ENCODE measurements at places on chromosomes 1 and 21.

DNA sequence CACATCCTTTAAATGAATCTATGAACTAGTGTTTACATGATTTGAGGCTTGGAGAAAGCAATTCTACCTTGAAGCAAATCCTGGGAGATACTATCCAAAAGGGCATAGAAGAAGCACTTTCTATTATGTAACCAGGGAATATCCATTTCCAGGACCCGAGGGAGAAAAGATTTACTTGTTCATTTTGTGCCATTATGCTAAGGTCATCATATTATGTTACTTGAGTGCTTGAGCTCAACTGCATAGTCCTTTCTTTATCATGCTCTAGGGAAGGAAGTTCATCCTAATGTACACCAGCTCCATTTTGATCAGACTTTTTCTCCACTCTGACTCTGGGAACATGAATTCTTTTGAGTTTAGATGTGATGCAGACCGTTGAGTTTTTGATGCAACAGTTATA is 188.6 kb upstream of the SNX7 start:
- no peak for DNase-seq

DNA sequence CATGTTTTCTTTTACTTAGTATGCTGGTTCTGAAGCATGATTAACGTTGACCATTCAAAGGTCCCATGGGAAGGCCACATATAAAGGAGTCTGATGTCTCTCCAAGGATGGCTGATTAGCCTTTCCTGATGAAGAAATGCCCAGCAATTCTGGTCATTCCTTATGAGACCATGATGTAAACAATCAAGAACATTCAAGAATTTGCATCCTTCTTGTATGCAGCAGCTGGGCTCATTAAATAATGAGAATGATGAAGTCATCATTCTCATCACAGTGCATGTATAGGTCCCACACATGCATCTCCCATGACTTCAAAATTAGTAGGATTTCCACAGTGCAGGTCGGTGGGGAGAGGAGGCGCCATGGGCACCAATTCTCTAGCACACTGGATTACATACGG is 85.4 kb downstream of the APP start:
- DNase-seq, result no peak

- no peak for DNase-seq
These were observed 139.3 kb downstream of the PGBD5 start for GRCh38 chr1:230286890-230287269.

GRCh38 chr21:28455253-28455600 is 537.5 kb downstream of the LTN1 start:
- DNase-seq, result peak; percentile 84

DNA sequence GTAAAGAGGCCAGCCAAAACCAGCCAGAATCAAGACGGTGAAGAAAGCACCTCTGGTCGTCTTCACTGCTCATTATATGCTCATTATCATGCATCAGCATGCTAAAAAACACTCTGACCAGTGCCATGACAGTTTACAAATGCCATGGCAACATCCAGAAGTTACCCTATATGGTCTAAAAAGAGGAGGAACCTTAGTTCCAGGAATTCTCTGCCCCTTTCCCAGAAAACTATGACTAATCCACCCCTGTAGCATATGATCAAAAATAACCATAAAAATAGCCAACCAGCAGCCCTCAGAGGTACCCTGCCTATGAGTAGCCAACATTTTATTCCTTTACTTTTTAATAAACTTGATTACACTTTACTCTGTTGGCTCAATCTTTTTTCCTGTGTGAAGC is 34.2 kb upstream of the PBX1 start:
- DNase-seq, result peak; percentile 77

DNA sequence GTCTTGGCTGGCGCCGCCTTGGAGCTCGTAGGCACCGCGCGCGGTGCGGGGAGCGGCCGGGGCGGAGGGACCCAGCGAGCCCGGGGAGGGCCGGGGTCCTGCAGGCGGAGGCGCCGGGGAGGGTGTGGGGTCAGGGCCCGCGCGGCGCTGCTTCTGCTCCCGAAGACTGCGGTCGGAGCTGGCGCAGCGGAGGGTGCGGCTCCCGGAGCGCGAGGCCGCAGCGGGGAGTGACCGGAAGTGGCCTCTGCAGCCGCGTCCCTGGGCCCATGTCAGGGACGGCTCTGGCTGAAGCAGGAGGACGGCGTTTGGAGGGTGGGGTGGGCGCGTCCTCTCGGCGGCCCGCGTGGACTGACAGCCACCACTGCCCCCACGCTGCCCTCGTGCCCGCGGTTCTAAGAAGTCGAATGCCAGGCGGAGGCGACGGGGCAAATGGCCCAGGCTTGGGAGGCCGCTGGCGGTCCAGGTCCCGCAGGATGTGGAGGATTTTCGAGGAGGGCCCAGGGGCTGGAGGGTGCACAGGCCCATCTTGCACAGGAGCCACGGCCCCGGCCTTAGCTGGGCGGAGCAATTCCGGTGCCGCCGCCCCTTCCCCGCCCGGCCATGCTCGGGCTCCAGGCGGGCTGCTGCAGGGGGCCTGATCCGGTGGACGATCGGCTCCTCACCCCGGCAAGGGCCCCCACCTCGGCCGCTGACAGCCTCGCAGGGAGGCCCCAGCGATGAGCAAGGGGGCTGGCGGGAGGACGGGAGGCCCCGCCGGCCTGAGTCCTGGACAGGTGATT is 7.7 kb upstream of the ZNF669 start:
- peak; percentile 29 for DNase-seq

GRCh38 chr1:6658359-6659060 is 33.8 kb downstream of the THAP3 start:
- no peak for DNase-seq

GRCh38 chr1:206005778-206006180 is 2.6 kb upstream of the RAB7B start:
- DNase-seq, result peak; percentile 16

GRCh38 chr21:26165331-26165730 is 5.2 kb downstream of the APP start:
- DNase-seq, result no peak

DNA sequence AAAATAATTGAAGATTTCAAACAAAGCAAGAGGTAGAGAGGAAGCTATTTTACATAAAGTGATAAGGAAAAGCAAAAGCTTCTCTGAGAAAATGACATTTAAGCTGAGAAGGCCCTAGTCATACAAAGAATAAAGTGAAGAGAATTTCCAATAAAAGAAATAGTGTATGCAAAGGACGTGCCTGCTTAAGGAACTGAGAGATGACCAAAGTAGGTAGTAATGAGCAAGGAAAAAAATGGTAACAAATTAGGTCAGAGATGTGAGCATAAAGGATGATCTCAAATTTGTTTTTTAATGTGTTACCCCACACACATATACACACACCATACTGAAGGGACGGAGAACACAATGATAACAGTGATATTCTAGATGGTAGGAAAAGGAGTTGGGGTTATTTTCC is 46.4 kb downstream of the NRIP1 start:
- no peak for DNase-seq

GRCh38 chr1:198500096-198500495 is 40.4 kb downstream of the ATP6V1G3 start:
- DNase-seq, result no peak

- DNase-seq, result peak; percentile 31
These were observed 38.6 kb upstream of the SLC35F3 start for GRCh38 chr1:233865902-233866301.

- DNase-seq, result no peak
These were observed 23.5 kb downstream of the SUCO start for GRCh38 chr1:172556461-172556860.

DNA sequence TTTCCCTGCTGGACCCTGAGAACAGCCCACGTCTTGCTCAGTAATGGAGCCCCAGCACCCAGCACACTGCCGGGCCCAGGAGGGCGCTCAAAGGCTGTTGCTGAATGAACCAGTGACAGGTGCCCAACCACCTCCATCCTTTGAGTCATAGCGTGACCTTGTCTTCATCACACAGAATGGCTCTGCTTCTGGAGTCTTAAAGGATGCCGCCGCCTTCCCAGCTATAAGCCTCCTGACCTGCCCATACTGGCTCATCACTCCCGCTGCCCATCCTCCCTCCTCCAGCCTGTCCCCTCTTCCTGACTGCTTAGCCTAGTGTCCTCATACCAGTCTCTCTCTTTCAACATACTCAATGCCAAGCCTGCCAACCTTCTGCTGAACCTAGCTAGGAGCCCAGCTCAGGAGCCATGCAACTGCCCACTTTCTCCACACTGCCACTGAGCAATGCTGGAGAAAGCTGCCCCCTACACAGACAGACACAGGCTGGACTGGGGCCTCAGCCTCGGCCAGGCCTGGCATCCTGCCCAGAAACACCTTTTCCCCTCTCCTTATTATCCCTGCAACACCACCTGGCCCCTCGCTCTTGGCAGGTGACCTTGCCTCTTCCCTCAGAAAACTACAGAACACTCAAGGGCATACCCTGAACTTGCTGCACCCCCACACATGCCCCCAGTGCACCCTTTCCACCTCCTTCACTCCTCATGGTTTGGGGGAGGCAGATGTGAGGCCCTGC is 14.1 kb downstream of the TTC39A start:
- no peak for DNase-seq

GRCh38 chr1:84570436-84571149 is 3.6 kb downstream of the CTBS start:
- DNase-seq, result peak; percentile 28

- peak; percentile 98 for DNase-seq
These were observed 47.6 kb downstream of the ATP6V1G3 start for GRCh38 chr1:198492872-198493271.

GRCh38 chr1:204571631-204572030 is 55.4 kb downstream of the MDM4 start:
- no peak for DNase-seq
